ENCODE measurements at places on chromosomes 3 and 15.

- no peak for DNase-seq
These were observed 4.1 kb downstream of the ITGB5 start for GRCh38 chr3:124882816-124883747.

DNA sequence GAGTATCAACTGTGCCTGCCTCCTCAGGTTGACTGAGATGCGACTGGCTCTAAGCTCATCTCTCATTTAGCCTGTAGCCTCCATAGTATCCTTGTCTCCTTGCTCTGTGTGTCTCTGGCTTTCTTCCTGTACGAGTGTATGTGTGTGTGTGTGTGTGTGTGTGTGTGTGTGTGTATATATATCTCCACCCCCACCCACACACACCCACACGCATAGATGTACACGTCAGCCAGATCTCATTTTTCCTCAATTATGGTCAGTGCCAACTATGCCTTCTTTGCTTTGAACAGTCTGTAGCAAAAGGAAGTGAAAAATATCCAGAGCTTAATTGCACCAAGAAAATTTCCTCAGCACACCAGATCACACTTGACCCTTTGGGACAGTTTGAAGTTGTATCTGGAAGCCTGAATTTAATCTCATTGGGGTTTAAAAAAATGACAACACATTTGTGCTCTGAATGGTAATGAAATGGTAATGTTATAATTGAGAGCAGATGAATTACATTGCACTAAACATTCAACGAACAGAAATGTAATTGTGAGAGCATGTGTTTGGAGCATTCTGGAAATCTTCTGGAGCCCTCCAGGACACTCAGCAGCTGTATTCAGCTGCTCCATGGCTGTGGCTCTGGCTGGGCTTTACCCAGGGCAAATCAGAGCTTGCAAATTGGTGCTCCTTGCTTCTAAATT lies 63.6 kb downstream of the RYR3 start:
- no peak for DNase-seq

- DNase-seq, result no peak
These were observed 549 bp upstream of the SOX14 start for GRCh38 chr3:137763594-137763938.

DNA sequence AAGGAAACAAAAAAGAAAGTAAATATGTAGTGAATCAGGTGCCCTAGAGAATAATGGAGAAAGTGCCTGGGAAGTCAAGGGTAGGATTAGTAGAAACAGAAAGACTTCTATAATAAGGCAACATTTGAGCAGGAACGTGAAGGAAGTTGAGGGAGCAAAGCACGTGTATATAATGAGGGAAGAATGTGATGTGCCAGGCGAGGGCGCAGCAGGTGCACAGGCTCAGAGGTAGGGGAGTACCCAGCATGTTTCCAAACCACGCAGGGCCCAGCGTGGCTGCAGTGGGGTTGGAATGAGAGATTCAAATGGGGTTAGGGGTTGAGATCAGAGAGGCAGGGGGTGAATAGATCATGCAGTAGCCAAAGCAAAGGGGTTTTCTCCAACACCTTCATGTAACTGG lies 91.9 kb upstream of the VGLL4 start:
- no peak for DNase-seq

DNA sequence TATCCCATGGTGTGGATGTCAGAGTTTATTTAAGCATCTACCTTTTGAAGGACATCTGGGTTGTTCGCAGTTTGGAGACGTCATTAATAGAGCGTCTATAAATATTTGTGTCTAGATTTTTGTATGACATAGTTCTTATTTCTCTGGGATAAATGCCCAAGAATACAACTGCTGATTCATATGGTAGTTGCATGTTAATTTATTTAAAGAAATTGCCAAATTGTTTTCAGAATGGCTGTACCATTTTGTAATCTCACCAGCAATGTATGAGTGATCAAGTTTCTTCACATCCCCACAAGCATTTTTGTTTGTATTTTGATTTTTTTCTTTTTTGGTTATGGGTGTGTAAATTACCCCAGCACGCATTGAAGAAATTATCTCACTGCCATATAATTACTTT lies 656.9 kb downstream of the NTRK3 start:
- DNase-seq, result no peak
